Esophagus muscularis mucosa (tissue), 4 donors: ENCODE measurements at places on chromosomes 3 and 15. TPM values are rescaled to one million over a fixed set of nuclear protein-coding genes. Genes with fewer than 3 reads are reported as not detected.

DNA sequence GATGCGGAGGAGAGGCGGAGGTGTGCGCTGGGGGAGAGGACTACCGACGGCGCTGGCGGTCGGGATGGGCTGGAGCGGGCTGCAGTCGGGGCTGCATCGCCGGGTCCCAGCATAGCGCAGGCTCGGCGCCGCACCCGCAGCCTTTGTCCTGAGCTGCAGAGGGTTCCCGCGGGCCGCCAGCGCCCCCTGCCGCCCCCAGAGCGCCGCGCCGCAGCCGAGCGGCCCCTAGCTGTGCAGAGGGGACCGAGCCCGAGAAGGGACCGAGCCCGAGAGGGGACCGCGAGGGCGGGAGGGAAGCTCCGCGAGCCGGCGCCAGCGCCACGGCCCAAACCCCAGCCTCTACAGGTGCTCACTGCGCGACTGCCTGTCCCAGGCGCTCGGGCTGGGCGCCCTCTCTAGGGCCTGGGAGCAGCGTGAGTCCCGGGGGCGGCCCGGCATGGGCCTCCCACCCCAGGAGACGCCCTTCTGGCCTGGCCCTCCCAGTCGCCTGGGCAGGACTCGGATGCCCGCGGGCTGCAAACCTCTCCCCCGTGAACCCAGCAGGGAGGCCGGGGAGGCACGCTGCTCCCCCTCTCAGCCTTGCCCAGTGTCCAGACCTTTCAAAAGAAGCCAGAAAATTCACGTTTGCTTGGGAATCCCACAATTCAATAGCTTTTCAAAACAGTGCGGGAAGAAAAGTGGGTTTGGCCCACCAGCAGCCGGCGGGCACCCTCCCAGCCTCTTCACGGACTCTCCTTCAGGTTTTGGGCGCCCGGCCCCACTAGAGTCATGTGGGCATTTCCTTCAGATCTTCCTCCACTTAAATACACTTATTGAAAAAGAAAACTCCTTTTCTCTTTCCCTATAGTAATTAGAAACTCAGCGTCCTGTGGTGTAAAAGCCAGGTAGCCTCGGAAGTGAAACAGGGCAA lies 134.7 kb downstream of the TPRA1 start:
- H3K27me3 ChIP-seq: peaks cover 84% of the 10 kb centered on the region
- H3K27ac ChIP-seq: no peak overlapping the region
- no peak for DNase-seq

DNA sequence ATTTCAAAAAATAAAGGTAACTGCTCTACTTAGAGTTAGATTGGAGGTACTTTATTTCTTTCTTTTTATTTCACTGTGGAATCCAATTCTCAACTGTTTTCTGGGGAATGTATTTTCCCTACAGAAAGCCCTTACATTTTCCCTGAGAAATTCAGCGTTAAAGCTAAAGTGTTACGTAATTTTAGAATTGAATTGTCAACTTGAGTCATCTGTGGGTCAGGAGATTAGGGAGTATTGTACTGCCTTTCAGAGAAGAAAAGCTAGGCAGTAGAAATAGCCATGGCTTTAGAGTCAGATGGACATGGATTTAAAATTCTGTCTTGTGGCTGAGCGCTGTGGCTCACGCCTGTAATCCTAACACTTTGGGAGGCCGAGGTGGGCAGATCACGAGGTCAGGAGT lies 728.6 kb downstream of the ROBO1 start:
- H3K36me3 ChIP-seq: no peaks in the 10 kb centered on the region
- no peaks in the 10 kb centered on the region for H3K4me1 ChIP-seq
- no peak for DNase-seq
- no peak overlapping the region for H3K27ac ChIP-seq
- no peaks in the 10 kb centered on the region for H3K27me3 ChIP-seq
- no peak overlapping the region for H3K4me3 ChIP-seq

Gene TAGLN3
- total RNA-seq: 0.84 TPM

DNA sequence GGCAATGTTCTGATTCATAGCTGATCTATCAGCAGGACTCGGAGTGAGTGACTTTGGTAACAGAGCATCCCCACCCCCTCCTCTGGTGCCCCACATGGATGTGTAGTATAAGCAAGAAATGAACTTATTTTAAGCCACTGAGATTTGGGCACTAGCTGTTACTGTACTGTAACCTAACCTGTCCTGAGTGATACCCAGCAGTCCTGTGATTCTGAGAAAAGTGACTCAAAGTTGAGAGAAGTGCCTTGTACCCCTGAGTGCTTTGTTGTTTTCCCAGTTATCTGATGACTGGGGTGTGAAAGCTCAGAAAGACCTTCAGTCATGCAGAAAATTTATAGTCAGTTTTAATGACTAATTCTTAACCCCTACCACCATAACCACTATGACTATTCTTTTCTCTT lies 439.9 kb upstream of the RBMS3 start:
- H3K27me3 ChIP-seq: no peaks in the 10 kb centered on the region
- H3K4me3 ChIP-seq: no peak overlapping the region
- H3K4me1 ChIP-seq: no peaks in the 10 kb centered on the region
- H3K36me3 ChIP-seq: no peaks in the 10 kb centered on the region
- H3K27ac ChIP-seq: no peak overlapping the region
- no peak for DNase-seq

DNA sequence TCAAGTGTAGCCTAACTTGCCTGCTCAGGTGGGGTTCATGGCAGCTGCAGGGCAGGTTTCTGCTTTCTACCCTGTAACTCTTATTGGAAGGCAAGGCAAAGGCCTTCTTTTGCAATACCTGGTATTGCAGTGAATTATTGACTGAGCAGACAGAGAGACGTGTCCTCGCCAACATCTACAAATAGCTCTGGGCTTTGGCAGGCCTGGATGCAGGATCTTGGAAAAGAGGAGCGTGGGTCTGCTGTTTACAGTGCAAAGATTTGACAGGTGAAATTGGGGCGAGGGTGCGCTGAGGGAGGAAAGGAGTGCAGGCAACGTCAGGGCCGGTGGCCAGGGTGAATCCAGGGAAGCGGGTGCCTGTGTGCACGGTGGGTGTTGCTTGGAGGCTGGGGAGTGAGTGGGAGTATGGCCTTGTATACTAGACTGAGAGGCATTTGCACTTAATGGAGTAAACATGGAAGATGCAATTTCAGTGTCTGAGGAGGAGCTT lies 44.5 kb downstream of the ST6GAL1 start:
- no peak overlapping the region for H3K27ac ChIP-seq
- H3K4me1 ChIP-seq: peaks cover 19% of the 10 kb centered on the region
- no peak for DNase-seq
- no peaks in the 10 kb centered on the region for H3K36me3 ChIP-seq
- H3K27me3 ChIP-seq: no peaks in the 10 kb centered on the region

Gene ACKR2
- total RNA-seq: 15.9 TPM

DNA sequence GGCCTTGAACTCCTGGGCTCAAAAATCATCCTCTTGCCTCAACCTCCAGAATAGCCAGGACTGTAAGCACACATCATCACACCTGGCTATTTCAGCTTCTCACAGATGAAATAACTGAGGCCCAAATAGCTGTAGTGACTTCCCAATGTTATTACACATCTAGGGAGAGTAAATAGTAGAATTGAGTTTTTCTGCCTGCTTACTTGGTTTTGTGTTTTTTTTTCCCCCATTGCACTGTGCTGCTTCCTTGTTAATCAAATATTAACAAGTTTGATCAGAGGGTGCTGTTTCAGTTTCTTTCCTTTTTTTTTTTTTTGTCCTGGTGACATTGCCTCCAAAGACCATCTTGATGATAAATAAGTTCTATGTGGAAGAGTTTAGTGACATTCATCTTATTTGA lies 23.4 kb downstream of the ZNF609 start:
- DNase-seq: no peak
- H3K27me3 ChIP-seq: no peaks in the 10 kb centered on the region
- H3K4me3 ChIP-seq: no peak overlapping the region

DNA sequence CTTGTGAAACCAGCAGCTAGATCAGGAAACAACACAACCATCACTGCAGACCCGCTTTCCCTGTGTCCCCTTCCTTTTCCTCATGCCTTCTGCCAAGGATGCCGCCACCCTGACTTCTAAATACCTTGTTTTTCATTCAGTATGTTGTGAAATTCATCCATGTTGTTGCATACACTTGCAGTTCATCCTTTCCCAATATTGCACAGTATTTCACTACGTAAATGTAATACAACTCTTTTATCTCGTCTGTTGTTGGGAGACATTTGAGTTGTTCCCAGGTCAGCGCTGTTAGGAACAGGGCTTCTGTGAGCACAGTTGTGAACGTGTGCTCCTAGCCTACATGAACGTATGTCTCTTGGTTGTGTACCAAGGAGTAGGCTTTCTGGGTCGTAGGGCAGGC lies 24.2 kb downstream of the TLNRD1 start:
- H3K27me3 ChIP-seq: no peaks in the 10 kb centered on the region
- H3K4me1 ChIP-seq: no peaks in the 10 kb centered on the region
- no peaks in the 10 kb centered on the region for H3K36me3 ChIP-seq
- H3K27ac ChIP-seq: peak overlapping the region; percentile 64
- no peak overlapping the region for H3K4me3 ChIP-seq
